Endodermal cell (in vitro differentiated cells): ENCODE measurements at places on chromosomes 7 and 10. TPM values are rescaled to one million over a fixed set of nuclear protein-coding genes. Genes with fewer than 3 reads are reported as not detected.
A peak's percentile ranks its signal among the peaks of the same experiment; 100 is the strongest.

The GPR15LG gene
- total RNA-seq, result not detected in 3 replicates

The SMKR1 gene
- total RNA-seq, result 0.55 and 1.4 TPM in 2 replicates

The HTR7 gene
- total RNA-seq, result 1.9 to 7.6 TPM (median 7.3 TPM) in 3 replicates

The KEL gene
- total RNA-seq, result 32.9 to 106 TPM (median 86.0 TPM) in 3 replicates

The AUTS2 gene
- 75.6 to 77.5 TPM (median 76.8 TPM) in 3 replicates for total RNA-seq

GRCh38 chr7:157674715-157675426 is 338.1 kb downstream of the DNAJB6 start:
- peak; percentile 17 for DNase-seq

- no peak for DNase-seq
These were observed 153.3 kb downstream of the LRRTM3 start for GRCh38 chr10:67079126-67079525.

- DNase-seq, result no peak
These were observed 174.8 kb upstream of the AGR3 start for GRCh38 chr7:17056491-17057142.

DNA sequence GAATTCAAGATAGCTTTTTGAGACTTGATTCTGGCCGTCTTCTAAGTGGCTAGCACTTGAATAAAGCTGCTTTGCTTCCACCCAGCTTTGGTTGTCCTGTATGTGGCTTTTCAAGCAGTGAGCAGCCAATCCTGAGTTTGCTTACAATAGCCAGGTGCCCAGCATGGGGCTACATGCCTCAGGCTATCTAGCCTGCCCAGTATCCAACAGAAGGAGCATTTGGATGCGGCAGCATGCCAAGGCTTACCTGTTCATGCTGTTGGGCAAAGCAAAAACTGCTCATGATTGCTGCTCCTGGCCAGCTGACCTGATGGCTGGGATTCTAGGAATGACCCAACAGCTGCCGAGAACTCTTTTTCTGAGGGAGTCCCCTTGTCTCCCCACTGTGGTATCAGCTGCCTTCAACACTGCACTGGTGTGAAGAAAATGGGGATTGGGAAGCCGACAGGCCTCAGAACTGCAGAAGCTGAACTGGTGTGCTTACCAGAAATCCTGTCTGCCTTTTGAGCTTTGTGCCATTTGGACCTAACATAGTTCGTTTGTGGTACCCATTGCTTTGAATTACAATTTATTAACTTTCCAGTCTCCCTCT is 618.9 kb upstream of the IGFBP3 start:
- DNase-seq, result peak; percentile 83

DNA sequence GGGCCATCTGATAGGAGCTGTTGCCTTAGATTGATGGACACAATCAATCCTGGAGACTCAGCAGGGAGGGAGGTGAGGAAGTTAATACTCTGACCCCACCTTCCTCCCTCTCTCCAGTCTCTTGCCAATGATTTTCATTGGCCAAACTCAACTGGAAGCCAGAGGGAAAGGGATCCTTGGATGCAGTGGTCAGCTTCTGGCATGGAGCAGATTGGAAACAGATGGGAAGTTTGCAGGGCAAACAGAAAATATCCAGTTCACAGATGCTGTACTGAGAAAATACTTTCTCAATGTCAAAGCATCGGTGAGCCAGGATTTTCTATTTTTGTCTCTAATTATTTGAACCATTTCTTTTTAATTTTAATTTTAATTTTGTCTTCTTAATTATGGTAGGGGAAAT is 170.8 kb downstream of the BBS9 start:
- DNase-seq, result no peak

DNA sequence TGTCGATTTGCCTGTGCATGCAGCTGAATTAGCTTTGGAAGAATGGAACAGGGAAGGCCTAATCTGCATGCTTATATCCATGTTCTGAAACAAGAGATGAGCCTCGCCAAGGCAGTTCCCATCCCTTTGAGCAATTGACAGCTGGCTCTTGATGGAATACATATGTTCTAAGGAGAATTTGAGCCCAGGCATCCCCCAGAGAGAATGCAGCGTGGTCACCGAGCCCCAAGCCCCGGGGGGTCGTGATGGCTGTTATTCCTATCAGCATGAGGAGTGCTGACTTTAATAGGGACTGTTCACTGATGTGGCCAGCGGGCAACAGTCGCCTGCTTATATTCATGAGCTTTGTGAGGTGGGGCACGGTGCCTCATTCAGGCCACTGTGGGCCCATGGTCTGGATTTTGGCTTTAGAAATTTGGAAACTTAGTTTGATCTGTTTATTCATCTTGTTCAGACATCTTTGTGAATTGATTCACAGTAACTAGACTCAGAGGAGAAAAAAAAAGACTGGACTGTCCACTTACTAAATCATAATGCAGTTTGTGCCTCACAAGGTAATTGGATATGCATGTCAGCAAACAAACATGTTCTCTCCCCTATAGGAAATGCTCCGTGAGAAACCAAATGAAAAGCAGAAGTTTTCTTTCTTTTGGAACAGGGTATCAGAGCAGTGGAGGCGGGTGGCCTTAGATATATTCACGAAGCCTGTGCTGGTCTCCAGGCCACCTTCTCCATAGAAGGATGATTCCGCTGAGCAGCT is 204.9 kb downstream of the CCDC3 start:
- no peak for DNase-seq

DNA sequence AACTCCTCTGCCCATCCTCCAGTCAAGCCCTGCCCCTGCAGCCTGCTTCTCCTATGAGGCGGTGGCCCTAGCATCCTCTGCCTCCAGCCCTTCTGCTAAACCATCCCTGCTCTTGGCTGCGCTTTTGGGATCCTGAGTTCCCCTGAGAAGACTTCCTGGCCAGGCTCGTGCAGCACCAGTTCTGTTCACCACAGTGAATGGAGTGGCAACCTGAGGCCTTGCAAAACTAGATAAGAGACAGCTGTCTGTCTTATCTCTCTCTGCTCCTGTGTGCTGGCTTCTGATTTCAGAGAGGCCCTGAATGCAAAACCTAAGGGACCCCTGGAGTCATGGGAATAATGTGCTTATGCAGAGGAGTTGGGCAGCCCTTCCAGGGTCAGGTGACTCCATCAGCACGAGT is 119.2 kb downstream of the TMEM178B start:
- no peak for DNase-seq

DNA sequence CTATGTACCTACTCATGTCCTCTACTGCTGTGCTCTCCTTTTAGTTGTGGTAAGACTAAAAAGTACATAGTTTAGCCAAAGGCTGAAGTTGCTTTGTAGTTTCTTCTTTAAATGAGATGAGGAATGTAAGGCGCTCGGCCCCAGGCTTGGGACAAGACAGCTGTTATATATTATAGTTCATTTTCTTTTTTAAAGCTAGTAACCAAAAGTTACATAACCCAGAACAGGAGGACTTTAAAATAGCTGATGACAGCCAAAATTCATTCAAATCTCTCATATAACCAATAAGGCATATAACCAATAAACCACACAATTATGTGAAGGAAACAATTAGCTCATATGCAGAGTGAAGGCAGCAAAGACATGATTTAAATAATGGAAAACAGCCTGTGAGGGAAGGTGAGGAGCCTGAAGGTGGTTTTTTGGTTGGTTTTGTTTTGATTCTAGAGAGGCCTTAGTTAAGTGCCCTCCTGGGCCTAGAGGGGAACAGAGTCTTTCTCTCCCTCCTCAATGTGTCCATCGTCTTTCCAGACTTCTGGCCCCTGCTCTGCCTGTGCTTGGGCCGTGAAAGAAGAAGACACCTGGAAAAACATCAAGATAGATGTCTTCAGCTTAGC is 35.8 kb downstream of the SLC26A4 start:
- DNase-seq, result no peak
